ENCODE measurements at places on chromosomes 1 and 21.

DNA sequence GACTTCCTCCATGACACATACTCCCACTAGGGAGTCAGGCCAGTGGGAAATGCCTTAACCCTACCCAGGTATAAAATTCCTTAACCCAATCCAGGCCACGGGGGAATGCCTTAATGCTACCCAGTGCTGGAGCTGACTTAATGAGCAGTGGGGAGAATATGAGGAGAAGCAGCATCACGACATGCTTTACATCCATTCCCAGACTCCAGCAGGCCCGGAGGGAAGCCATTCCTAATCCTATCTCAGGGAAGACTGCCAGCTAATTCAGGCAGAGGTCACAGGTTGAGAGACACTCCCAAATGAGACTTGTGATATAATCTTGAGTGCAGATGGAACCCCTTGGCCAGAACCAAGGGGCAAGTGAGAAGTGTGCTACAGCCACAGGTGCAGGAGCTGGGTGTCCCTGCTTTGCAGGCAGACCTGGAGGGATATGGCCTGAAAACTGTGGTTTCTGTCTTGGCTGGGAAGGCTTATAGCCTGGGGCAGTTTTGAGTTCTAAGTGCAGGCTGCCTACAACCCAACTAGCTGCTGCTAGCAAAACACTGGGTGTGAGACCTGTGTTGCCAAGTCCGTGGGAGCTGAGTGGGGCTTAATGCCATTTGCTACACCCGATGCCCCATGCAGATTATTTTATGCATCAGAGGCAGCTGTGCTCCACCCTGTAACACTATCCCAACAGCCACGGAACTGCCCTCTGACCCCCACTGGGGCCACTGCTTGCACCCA, 45.1 kb upstream of the GUCA2A start:
- no peak for DNase-seq

- DNase-seq: peak; percentile 35
Observed at GRCh38 chr1:199083680-199084079, 444.8 kb downstream of the PTPRC start.

GRCh38 chr1:225667362-225667761, 14.4 kb upstream of the ENAH start:
- DNase-seq: no peak

DNA sequence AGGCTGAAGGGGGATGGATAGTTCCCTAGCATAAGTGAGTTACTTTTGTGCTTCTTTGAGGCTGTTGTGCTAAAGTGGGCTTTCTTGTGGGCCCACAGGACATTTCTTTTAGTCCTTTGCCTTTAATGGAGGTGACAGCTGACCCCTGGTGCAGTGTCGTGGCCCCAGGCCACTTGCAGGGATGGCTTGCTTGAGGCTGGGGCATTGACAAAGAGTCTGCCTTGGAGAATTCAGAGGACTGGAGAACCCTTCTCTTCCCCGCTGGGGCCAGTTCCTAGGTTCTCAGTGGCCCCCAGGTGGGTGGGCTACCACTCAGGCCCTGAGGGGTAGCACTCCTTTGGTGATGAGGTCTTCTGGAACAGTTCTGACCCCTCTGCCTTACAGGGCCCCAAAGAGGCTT, 12.8 kb downstream of the ABCG1 start:
- DNase-seq: no peak

DNA sequence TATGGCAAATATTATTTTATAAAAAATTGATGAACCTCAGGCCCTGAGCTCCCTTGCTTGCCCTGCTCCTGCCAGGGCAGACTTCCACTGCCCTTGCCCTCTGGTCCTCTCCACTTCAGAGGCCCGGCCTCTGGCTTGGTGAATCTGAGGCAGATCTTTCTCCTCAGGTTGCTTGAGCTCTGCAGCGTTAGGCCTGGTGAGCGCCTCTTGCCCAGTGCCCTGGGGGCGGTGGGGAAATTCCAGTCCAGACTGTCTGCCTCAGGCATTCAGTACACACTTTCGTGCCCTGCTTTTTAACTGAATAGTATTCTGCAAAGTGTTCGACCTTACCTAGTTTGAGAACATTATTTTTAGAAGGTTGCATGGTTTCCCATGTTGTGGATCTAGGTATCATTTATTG, 98.2 kb downstream of the PCBP3 start:
- no peak for DNase-seq

- no peak for DNase-seq
Observed at GRCh38 chr21:26528882-26529281, 44.2 kb downstream of the CYYR1 start.

GRCh38 chr1:96865731-96866685, 144.4 kb downstream of the PTBP2 start:
- peak; percentile 68 for DNase-seq

GRCh38 chr1:219153723-219154122, 20.0 kb upstream of the LYPLAL1 start:
- no peak for DNase-seq

GRCh38 chr1:12341667-12342066, 111.8 kb downstream of the VPS13D start:
- no peak for DNase-seq

GRCh38 chr21:31326522-31327242, 17.4 kb downstream of the TIAM1 start:
- peak; percentile 75 for DNase-seq

- no peak for DNase-seq
Observed at GRCh38 chr1:62294261-62294660, 25.0 kb downstream of the KANK4 start.

- peak; percentile 30 for DNase-seq
Observed at GRCh38 chr21:33640697-33641351, 717 bp downstream of the CRYZL1 start.

DNA sequence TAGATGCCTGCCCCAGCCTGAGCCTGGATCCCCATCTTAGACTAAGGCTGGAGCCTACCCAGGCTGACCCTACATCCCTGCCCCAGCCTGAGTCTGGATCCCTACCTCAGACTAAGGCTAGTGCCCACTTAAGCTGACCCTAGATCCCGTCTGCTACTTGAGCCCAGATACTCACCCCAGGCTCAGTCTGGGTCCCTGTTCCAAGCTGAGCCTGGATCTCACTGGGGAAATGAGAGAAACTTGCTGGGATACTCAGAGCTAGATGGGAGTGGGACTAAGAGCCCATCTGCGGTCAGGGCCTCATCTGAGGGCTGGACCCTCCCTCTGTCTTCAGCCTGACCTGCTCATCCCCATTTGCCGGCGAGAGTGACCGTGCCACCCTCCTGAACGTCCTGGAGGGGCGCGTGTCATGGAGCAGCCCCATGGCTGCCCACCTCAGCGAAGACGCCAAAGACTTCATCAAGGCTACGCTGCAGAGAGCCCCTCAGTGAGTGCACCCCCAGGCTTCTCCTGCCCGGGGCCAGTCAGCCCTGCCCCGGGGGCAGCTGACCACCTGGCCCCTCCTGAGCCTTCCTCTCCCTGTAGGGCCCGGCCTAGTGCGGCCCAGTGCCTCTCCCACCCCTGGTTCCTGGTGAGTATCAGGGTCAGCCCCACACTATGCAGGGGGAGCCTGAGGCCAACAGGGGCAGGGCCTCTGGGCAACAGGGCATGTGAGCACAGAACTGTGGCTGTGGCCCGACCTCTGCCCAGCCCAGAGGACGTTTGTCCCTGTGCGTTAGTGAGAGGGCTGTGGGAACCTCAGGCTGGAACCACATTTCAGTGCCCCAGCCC, 36.8 kb downstream of the TRIM11 start:
- DNase-seq: no peak

GRCh38 chr1:47309427-47309826, 4.5 kb downstream of the STIL start:
- no peak for DNase-seq

- DNase-seq: no peak
Observed at GRCh38 chr1:221788466-221788865, 46.6 kb upstream of the DUSP10 start.

- DNase-seq: no peak
Observed at GRCh38 chr1:182181167-182181572, 119.7 kb upstream of the ZNF648 start.

DNA sequence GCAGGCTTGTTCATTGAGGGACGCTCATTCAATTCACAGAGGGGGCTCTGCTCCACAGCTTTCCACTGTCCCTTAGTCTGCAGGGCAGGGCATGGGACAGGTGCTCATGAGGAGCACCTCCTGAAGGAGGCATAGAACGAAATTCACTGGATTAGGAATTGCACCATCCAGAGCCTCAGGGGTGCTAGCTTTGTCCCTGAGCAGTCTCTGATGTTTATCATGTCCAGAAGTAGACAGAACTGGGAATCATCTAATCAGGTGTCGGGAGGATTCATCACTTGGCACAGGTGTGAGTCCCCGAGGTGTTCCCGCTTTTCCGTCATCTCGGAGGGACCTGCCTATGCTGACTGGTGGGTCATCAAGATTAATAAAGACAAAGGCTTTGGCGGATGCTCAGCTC, 321.4 kb downstream of the AJAP1 start:
- no peak for DNase-seq

DNA sequence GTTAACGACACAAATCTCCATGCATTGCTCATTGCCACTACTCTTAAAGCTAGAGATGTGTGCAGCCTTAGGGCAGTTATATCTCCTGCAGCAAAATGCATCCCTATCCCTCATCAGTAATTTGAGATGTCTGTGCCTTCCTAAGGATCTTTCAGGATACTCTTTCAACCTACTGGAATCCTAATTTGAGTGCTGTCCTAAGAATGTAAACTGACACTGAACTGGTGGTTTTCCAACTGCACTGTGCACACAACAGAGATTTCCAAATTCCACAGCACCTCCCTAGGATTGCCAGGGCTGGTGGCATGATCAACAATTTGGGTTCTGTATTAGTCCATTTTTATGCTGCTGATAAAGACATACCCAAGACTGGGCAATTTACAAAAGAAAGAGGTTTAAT, 193.9 kb downstream of the LTN1 start:
- peak; percentile 28 for DNase-seq

- no peak for DNase-seq
Observed at GRCh38 chr1:220219136-220219442, 53.2 kb downstream of the RAB3GAP2 start.

GRCh38 chr1:4210043-4210442, 310.0 kb upstream of the C1orf174 start:
- peak; percentile 0 for DNase-seq

GRCh38 chr1:230426246-230427093, at the start of gene PGBD5:
Gene PGBD5, minus strand, starts transcription at chr1:230426332. Its CDS starts 404 bp downstream, at chr1:230425928.
- DNase-seq: peak; percentile 93

DNA sequence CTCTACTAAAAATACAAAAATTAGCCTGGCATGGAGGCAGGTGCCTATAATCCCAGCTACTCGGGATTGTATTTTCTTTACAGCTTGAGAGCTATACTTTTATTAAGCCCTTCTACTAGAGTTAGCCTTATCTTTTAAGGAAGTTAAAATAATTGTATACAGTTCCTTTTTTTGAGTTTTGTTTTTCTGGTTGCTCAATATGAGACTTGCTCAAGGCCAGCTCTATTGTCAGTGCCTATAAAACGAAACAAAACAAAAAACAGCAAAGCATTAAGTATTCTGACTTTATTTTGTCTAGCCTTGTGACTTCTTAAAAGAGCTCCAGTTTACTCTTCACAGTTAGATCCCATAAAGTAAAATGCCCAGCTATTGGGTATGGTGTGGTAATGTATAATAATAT, 17.2 kb downstream of the PKN2 start:
- no peak for DNase-seq

DNA sequence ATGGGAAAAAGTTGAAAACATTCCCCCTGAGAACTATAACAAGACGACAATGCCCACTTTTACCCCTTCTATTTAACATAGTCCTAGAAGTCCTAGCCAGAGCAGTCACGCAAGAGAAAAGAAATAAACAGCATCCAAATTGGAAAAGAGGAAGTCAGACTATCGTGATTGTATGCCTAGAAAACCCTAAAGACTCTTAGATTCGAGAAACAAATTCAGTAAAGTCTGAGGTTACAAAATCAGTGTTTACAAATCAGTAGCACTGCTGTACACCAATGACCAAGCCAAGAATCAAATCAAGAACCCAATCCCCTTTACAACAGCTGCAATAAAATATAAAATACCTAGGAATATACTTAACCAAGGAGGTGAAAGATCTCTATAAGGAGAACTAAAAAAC, 72.4 kb downstream of the POU2F1 start:
- DNase-seq: no peak

GRCh38 chr1:62712336-62713243, 24.4 kb upstream of the DOCK7 start:
- no peak for DNase-seq

- peak; percentile 95 for DNase-seq
Observed at GRCh38 chr1:3530926-3531818, 76.7 kb downstream of the ARHGEF16 start.

- DNase-seq: no peak
Observed at GRCh38 chr1:93616996-93617669, 64.5 kb downstream of the BCAR3 start.
